ENCODE measurements at places on chromosomes 16 and 17.

DNA sequence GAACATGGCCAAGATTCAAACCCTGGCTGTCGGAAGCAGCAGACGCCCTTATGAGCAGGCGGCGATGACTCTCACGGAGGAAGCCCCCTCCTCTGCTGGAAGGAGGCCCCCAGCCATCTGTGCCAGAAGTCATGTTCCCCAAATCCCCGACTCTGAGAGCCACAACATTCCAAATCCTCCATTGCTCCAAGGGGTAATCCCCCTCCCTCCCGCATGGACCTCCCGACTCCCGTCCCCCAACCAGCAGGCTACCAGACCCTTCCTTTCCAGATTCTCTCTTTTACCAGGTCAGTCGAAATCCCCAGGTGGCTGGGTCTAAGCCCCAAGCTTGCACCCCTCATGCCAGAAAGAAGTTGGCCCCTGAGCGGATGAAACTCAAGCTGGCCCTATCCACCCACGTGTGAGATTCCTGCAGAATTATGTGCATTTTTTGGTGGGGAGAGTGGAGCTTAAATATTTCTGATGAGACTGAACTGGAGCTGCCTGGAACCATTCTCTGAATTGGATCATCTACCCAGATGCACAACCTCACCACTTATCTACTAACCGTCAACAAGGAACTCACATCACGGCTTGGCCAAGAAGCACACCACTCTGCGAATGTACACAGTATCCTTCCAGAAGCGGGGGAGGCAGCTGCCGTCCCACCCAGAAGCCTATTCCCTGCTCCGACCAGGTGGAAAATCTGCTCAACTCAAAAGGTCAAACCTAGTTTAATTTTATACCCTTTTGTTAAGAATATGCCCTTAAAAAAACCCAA lies 283.5 kb downstream of the C16orf95 start:
- no peak for DNase-seq

GRCh38 chr16:47461598-47462266 lies 601 bp downstream of the PHKB start:
- DNase-seq: no peak

- peak; percentile 20 for DNase-seq
Observed at GRCh38 chr16:54121539-54122295, 164.9 kb downstream of the IRX3 start.

GRCh38 chr16:15523092-15523541 lies 88.7 kb downstream of the BMERB1 start:
- no peak for DNase-seq

DNA sequence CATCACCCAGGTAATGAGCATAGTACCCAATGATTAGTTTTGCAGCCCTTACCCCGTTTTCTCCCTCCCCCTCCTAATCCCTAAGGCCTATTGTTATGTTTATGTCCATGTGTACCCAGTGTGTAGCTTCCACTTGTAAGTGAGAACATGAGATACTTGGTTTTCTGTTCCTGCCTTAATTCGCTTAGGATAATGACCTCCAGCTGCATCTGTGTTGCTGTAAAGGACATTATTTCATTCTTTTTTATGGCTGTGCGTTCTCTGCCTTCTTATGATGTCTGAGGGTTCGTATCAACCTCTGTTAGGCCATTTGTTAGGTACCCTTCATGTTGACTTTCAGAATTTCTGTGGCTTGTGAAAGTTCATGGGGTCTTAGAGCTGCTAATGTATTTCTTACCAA lies 31.0 kb downstream of the CTCF start:
- DNase-seq: no peak

DNA sequence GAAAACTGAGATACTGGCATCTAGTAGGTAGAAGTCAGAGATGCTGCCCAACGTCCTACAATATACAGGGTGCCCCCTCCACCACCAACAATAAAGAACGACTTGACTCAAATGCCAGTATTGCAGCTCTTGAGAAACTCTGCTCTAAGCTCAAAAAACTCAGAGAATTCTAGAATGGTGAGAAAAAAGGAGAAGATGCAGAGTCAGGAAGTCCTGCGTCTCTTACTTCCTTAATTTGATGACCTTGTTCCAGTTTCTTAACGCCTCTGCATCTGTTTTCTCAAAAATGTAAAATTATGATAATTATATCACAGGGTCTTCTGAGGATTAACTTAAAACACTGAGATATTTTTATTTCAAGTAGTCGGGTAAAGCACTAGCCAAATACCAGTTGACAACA lies 1.7 kb upstream of the HSBP1 start:
- DNase-seq: no peak

- no peak for DNase-seq
Observed at GRCh38 chr17:58227733-58228132, 8.7 kb upstream of the MKS1 start.

DNA sequence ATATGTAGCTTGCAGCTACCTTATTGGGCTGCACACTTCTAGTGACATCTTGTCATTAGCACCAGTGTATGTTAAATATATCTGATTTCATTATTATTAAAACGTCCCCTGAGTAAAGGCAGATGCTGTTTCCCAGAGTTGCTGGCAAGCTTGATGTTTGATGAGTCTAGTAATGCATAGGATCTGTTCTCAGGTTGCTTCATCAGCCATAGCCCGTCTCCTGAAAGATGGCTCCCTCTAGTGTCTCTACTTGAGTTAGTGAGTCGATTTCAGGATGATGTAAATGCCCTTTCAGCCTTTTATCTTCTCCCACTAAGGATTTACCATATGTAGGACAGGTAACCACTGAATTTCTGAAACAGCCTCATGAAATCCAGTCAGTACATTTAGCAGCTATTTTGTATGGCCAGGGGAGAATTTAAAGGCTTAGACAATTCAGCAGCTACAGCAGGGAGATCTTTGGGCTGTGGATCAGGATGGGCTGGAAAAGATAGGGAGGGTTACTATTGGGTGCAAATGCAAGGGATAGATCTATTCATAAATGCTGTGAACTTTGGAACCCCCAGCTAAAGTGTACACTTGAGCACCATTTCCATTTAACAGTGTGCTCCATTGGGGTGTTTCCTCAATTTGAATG lies 376.3 kb downstream of the CNTNAP4 start:
- peak; percentile 63 for DNase-seq

- DNase-seq: no peak
Observed at GRCh38 chr17:21031756-21032396, 10.9 kb downstream of the USP22 start.

GRCh38 chr16:4239682-4240175 lies 2.2 kb downstream of the SRL start:
- DNase-seq: no peak

GRCh38 chr17:59378675-59379074 lies 47.2 kb downstream of the YPEL2 start:
- DNase-seq: peak; percentile 92

DNA sequence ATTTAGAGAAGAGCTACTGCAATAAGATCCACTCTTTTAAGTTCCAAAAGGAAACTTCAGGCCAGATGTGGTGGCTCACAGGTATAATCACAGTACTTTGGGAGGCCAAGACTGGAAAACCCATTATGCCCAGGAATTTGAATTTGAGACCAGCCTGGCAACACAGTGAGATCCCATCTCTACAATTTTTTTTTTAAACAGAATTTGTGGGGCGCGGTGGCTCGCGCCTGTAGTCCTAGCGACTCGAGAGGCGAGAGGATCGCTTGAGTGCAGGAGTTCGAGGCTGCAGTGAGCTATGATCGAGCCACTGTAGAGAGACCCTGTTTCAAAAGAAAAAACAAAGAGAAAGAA lies 793 bp downstream of the COG7 start:
- no peak for DNase-seq

- no peak for DNase-seq
Observed at GRCh38 chr17:28702026-28702751, 9.5 kb downstream of the PROCA1 start.

DNA sequence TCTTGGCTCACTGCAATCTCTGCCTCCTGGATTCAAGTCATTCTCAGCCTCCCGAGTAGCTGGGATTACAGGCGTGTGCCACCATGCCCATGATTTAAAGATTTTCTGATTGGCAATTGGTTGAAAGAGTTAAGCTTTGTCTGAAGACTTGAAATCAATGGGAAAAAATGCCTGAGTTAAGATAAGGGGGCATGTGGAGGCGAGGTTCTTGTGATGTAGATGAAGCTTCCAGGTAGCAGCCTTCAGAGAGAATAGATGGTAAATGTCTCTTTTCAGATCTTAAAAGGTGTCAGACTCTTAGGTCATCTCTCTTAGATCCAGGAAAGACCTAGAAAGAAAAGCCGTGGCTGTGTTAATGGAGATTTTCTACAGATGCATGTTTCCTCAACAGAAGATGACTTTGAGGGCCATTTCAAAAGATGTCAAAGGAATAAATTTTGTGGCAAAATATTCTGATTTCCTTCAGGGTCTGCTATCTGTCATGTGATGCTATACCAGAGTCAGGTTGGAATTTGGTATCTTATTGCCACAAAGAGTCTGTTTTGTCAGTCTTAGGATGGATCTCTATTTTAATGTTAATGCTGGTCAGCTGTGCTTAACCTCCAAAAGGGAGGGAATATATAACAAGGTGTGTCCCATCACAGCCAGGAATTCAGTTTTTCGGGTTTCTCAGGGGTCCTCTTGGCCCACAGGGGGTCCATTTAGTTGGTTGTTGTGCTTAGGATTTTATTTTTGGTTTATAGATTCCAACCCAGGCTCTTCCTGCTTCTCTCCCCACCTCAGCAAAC lies 58.3 kb upstream of the AKTIP start:
- no peak for DNase-seq

DNA sequence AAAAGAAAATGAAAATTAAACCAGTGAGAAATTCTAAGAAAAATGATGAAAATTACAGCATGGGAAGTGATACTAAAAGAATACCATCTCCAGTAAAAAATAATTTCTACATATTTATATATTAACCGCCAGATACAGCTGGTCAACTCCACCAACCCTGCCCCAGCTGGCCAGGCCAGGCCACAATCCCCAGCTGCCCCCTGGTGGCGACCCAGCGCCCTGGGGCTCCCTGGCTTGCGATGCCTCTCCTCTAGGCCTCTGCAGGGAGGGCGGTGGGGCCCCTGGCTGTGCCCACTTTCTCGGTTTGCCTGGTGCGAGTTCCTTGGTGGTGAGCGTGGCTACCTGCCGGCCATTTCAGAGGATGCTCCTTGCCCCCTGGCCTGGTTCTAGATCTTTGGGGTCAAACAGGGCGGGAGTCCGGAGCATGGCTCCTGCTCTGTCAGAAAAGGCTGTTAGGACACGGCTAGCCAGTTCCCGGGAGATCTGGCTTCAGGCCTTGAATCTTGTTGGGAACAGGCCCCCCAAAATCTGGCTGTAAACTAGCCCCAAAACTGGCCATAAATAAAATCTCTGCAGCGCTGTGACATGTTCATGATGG lies 14.5 kb downstream of the GLIS2 start:
- DNase-seq: peak; percentile 81

DNA sequence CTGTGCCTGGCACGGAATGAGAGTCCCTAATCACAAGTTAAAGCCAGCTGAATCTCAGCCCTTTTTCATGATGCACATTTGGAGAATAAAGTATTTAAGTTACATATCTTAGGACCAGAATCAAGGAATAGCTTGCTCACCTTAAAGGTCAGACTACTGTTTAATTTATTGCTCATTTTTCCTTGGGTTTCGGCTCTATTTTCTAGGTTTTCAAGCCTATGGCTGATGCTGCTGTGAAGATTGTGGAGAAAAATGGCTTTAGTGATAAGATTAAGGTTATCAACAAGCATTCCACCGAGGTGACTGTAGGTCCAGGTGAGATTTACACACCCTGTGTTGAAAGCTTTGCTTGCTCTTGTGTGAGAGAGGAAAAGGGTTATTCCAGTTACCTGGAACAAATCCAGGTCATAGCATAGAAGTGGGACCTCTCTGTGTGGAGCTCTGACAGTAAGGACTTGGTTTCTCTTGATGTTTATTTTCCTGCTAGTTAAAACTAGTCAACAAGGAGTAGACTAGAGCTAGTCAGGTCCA lies 18.1 kb downstream of the PRMT7 start:
- no peak for DNase-seq

DNA sequence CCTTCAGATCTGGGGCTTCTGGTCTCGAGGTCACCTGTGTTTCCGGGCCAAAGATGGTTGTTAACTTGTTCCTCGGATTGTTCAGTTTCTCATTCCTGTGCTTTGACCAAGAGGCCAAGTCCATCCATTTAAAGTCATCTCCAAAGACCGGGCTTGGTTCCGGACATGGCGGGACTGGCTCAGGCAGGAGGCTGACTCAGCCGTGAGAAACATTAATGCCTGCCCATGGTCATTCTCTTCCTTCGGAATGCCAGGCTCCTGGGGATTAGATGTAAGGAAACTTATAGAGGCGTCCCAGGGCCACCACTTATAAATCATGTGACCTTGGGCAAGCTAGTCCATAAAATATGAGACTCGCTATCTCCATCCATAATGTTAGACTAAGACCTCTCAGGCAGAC lies 13.6 kb upstream of the NKD1 start:
- peak; percentile 7 for DNase-seq

- DNase-seq: peak; percentile 83
Observed at GRCh38 chr16:3188925-3189825, 1.2 kb downstream of the OR1F1 start.

- DNase-seq: no peak
Observed at GRCh38 chr16:3745751-3746355, 28.5 kb upstream of the TRAP1 start.

GRCh38 chr17:38429476-38430100 lies 1.3 kb downstream of the ARHGAP23 start:
- no peak for DNase-seq

DNA sequence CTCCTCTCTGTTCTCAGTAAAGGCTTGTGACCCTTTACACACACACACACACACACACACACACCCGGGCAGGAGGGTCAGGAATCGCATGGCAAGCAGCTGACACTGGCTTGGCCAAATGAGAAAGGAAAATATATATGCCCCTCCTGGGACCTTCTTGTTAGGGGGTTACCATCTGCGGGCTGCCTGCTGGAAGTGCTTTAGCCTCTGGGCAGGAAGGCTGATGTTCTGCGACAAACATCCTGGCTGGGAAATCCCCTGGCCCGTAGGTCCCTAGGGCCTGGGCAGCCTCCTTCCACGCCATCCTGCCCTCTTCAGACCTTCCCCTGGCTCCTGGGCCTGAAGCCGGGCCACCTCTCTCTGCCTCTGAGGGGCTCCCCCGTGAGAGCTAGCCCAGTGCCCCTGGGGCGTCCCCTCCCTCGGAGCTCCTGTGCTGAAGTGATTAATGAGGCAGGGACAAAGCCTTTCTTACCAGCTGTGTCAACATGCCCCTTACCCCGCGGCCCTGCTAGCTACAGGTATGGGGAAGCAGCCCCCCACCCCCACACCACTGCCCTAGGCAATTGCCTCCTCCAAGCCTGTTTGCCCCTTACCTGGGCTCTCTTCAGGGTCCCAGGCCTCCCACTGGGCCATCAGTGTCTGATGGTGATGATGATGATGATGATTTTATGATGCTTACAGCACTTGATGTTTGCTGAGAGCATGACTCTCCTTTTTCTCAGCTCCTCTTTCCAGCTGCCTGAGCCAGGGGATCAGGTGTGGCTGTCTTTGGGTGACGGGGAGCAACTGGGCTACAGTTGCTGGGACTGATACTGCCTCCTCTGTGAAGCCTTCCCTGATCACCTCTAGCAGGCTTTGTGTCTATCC lies 32.8 kb upstream of the ETV4 start:
- DNase-seq: peak; percentile 89

DNA sequence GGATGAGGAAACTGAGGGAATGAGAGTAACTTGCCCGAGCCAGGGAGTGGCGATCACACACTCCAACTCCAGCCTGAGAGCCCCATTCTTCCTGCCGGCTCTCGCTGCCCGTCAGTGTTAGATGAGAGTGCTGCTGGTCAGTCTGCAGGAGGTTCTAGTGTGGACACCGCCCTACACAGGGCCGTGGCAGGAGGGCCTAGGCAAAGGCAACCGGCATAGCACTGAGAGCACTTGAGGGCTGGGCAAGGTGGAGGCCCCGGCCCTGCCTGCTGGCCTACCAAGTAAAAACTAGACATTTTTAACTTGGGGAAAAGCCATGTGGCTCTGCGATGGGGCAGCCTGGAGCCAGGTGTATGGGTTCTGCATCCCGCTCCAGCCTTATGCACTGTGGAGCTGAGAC lies 354.8 kb downstream of the SEC14L1 start:
- DNase-seq: peak; percentile 29

All from islet precursor cell (in vitro differentiated cells).